Type B pancreatic cell (in vitro differentiated cells): ENCODE measurements at places on chromosomes 3 and 15. TPM values are rescaled to one million over a fixed set of nuclear protein-coding genes. Genes with fewer than 3 reads are reported as not detected.

DNA sequence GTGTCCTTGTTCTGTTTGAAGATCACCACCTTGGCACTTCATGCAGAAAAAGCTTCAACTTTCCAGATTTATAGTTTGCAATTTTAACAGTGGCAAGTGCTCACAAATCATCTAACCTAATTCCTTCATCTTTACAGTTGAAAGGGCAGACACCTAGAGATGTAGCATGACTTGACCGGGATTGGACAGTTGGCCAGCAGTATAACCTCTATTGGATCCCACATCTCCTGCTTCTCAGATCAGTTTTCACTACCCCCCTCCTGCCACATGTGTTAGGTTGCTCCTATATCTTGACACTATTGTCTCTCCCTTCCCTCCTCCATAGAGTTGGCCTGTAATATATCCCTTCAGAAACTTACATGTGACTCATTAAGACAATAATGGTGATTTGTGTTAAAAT lies 206.0 kb upstream of the SEMA6D start:
- H3K36me3 ChIP-seq: no peaks in the 10 kb centered on the region
- H3K4me1 ChIP-seq: peaks cover 1% of the 10 kb centered on the region
- no peak overlapping the region for H3K27ac ChIP-seq
- H3K4me3 ChIP-seq: no peak overlapping the region
- DNase-seq: no peak

- no peak overlapping the region for H3K4me3 ChIP-seq
- peaks cover 26% of the 10 kb centered on the region for H3K4me1 ChIP-seq
- no peaks in the 10 kb centered on the region for H3K36me3 ChIP-seq
These were observed 35.1 kb downstream of the B3GNT5 start for GRCh38 chr3:183288117-183288516.

DNA sequence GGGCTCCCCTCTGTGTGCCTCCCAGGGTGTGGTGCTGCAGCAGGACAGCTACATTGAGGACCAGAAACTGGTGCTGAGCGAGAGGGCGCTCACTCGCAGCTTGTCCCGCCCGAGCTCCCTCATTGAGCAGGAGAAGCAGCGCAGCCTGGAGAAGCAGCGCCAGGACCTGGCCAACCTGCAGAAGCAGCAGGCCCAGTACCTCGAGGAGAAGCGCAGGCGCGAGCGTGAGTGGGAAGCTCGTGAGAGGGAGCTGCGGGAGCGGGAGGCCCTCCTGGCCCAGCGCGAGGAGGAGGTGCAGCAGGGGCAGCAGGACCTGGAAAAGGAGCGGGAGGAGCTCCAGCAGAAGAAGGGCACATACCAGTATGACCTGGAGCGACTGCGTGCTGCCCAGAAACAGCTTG lies 53.7 kb downstream of the KLHL25 start:
- no peak for DNase-seq
- no peaks in the 10 kb centered on the region for H3K27me3 ChIP-seq

- H3K27ac ChIP-seq: no peak overlapping the region
- H3K27me3 ChIP-seq: peaks cover 88% of the 10 kb centered on the region
- H3K4me1 ChIP-seq: peaks cover 22% of the 10 kb centered on the region
- no peaks in the 10 kb centered on the region for H3K36me3 ChIP-seq
- no peak for DNase-seq
- H3K4me3 ChIP-seq: peak overlapping the region; percentile 84
These were observed 1.5 kb downstream of the FOXL2NB start for GRCh38 chr3:138948371-138949001.

GRCh38 chr15:45168751-45169551 lies 18.8 kb downstream of the SHF start:
- H3K27ac ChIP-seq: peak overlapping the region; percentile 36
- H3K4me3 ChIP-seq: no peak overlapping the region
- DNase-seq: no peak
- no peaks in the 10 kb centered on the region for H3K27me3 ChIP-seq
- peaks cover 3% of the 10 kb centered on the region for H3K36me3 ChIP-seq
- peaks cover 4% of the 10 kb centered on the region for H3K4me1 ChIP-seq

DNA sequence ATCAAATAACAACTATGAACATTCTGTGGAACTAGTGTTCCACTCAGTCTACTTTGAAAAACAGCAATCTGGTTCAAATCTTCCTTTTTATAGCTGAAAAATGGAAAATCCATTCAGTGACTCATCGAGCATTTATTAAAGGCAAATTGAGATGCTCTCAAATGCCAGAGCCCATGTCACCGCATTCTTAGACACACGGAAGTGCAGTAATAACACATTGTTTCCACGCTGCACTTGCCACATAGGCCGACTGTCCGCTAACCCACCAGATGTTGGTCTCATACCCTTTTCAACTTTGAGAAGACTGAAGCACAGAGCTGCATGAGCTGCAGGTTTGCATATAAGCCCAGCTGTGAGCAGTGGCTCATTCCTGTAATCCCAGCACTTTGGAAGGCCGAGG lies 95.9 kb downstream of the TMEM266 start:
- H3K27me3 ChIP-seq: no peaks in the 10 kb centered on the region
- no peaks in the 10 kb centered on the region for H3K36me3 ChIP-seq
- peaks cover 24% of the 10 kb centered on the region for H3K4me1 ChIP-seq
- H3K27ac ChIP-seq: no peak overlapping the region

GRCh38 chr15:77857419-77857818 lies 220.1 kb downstream of the TBC1D2B start:
- no peak overlapping the region for H3K4me3 ChIP-seq
- no peaks in the 10 kb centered on the region for H3K27me3 ChIP-seq
- no peak overlapping the region for H3K27ac ChIP-seq
- H3K36me3 ChIP-seq: no peaks in the 10 kb centered on the region

DNA sequence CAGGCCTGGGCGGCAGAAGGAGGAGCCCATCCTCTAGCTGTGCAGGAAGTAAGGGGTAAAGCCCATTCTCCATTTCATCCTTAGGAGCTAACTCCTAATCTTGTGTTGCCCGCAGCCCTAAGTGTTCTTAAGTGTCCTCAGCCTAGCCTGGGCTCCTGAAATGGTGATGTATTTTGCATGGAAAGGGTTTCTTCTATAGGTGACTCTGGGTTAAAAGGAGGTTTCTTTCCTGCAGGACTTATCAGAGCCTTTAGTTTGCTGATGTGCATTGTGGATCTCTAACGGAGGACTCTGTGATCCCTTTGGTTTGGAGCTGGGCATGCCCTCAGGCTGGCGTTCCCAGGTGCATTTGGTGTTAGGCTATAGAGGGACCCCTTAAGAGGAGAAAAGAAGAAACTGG lies 48.5 kb upstream of the TRPM1 start:
- peak overlapping the region; percentile 24 for H3K27ac ChIP-seq
- no peak for DNase-seq
- no peaks in the 10 kb centered on the region for H3K4me1 ChIP-seq
- no peaks in the 10 kb centered on the region for H3K36me3 ChIP-seq
- H3K27me3 ChIP-seq: no peaks in the 10 kb centered on the region

GRCh38 chr15:39573844-39574243 lies 7.0 kb upstream of the THBS1 start:
- H3K27me3 ChIP-seq: peaks cover 12% of the 10 kb centered on the region
- no peak for DNase-seq
- no peak overlapping the region for H3K4me3 ChIP-seq
- H3K4me1 ChIP-seq: peaks cover 5% of the 10 kb centered on the region
- H3K27ac ChIP-seq: no peak overlapping the region
- no peaks in the 10 kb centered on the region for H3K36me3 ChIP-seq

- peaks cover 5% of the 10 kb centered on the region for H3K4me1 ChIP-seq
- no peaks in the 10 kb centered on the region for H3K36me3 ChIP-seq
- H3K27ac ChIP-seq: peak overlapping the region; percentile 32
- DNase-seq: no peak
These were observed 44.6 kb upstream of the RASGRP1 start for GRCh38 chr15:38609097-38609738.

GRCh38 chr3:72517921-72518424 lies 330.3 kb downstream of the SHQ1 start:
- DNase-seq: no peak
- no peaks in the 10 kb centered on the region for H3K36me3 ChIP-seq
- peaks cover 4% of the 10 kb centered on the region for H3K27me3 ChIP-seq
- peaks cover 42% of the 10 kb centered on the region for H3K4me1 ChIP-seq

DNA sequence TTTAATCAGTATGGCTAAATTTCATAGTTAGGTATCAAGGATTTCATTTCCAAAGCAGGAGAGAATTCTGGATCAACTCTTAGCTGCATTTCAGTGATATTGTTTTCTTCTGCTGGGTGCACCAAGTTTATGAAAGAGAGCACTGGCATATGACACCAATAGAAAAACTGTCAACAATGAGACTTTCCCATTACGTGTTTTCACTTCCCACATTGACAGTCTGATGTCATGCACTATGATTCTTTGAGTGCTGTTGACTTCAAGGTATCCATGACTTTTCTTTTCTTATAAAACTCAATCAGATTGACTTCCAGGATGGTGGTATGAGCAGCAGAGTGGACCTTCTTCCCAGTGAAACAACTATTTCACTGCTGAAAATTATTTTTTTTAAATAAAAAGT lies 476.1 kb downstream of the EDEM1 start:
- DNase-seq: no peak
- H3K4me1 ChIP-seq: no peaks in the 10 kb centered on the region
- H3K36me3 ChIP-seq: no peaks in the 10 kb centered on the region
- no peak overlapping the region for H3K27ac ChIP-seq
- H3K27me3 ChIP-seq: no peaks in the 10 kb centered on the region
- no peak overlapping the region for H3K4me3 ChIP-seq

- H3K4me1 ChIP-seq: peaks cover 3% of the 10 kb centered on the region
- H3K27ac ChIP-seq: no peak overlapping the region
- no peaks in the 10 kb centered on the region for H3K27me3 ChIP-seq
- no peak for DNase-seq
- H3K36me3 ChIP-seq: peaks cover 61% of the 10 kb centered on the region
These were observed 105.8 kb downstream of the UBE3A start for GRCh38 chr15:25333049-25333448.

DNA sequence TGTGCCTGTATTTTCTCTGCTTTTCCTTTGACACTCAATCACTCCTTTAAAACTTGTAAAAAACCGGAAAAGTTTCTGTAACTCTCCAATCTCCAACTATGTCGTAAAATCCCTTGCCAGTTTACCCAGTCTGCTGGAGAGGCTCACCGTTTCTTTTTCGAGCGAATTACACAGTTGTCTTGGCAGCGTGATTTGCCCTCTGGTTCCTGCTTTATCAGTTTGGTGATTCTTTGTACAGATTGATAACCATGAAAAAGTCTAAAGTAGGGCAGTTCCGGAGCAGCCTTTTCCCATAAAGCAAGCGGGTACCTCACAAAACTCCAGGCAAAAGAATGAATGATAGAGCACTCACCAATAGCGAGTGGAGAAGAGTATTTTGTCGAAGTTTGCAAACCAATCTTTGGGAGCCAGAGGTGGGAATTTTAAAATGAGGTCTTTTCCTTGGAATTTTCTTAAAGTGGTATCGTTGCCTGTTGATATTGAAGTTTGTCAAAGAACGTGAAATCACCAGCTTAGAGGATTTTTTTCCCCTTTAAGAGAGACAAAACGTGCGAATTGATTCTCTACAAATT lies at the start of gene TTC23:
Gene TTC23, minus strand, starts transcription at position 312 of the 572 bp plus-strand sequence. CDS start 20,869 bp downstream, outside the sequence.
- peaks cover 15% of the 10 kb centered on the region for H3K4me1 ChIP-seq
- H3K36me3 ChIP-seq: no peaks in the 10 kb centered on the region
- no peak for DNase-seq
- no peaks in the 10 kb centered on the region for H3K27me3 ChIP-seq
- H3K27ac ChIP-seq: no peak within 1 kb of the TSS

DNA sequence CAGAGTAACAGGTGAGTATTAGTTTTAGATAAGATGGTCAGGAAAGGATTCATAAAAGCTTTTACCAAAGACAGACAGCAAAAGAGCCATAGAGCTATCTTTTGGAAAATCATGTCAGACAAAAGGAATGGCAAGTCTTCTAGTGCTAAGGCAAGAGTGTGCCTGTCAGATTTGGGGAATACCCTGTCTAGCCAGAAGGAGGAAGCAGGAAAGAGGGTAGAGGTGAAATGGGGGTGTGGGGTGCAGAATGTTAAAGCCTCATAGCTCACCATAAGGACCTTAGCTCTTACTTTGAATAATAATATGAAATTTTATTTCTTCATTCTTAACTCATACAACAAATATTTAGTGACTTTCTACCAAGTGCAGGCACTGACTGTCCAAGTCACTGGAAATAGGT lies 512.1 kb upstream of the ROBO2 start:
- H3K4me1 ChIP-seq: no peaks in the 10 kb centered on the region
- no peak overlapping the region for H3K27ac ChIP-seq
- H3K27me3 ChIP-seq: peaks cover 3% of the 10 kb centered on the region
- DNase-seq: no peak

- H3K27ac ChIP-seq: no peak overlapping the region
- H3K27me3 ChIP-seq: peaks cover 4% of the 10 kb centered on the region
- no peak for DNase-seq
These were observed 217.6 kb downstream of the TPRG1 start for GRCh38 chr3:189389346-189389745.

DNA sequence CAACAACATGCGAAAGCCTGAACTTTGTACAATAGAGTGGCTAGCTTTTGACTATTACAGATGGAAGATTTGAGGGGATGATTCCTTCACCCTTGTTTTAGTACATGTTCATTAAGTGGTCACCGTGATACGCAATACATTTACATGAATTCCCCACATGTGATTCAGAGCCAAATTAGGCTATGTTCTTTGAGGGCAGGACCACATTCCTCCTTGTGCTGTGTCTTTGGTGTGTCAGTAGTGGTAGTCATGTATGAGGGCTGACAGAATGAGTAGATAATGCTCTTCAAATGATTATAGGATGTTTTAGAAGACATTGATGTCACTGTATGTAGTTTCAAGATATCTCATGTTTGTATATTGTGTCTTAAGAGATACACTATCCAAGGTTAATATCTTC lies 12.1 kb downstream of the PTPRG start:
- H3K36me3 ChIP-seq: peaks cover 17% of the 10 kb centered on the region
- DNase-seq: no peak
- no peaks in the 10 kb centered on the region for H3K27me3 ChIP-seq

- H3K4me3 ChIP-seq: no peak overlapping the region
- H3K4me1 ChIP-seq: peaks cover 7% of the 10 kb centered on the region
- no peaks in the 10 kb centered on the region for H3K27me3 ChIP-seq
- no peaks in the 10 kb centered on the region for H3K36me3 ChIP-seq
These were observed 2.0 kb downstream of the PPP1R14D start for GRCh38 chr15:40826423-40827075.

Gene TGM5
- 0.22 and 0.71 TPM in 2 replicates for total RNA-seq

Gene SCN5A
- total RNA-seq: 0.38 and 3.5 TPM in 2 replicates

Gene DZIP3
- total RNA-seq: 14.0 and 22.9 TPM in 2 replicates

Gene PLSCR5
- 0.24 TPM in 1 of 2 replicates, not detected in the other for total RNA-seq

Gene CX3CR1
- 0.21 TPM in 1 of 2 replicates, not detected in the other for total RNA-seq

Gene STARD5
- total RNA-seq: 7.8 and 15.1 TPM in 2 replicates

Gene PLSCR2
- total RNA-seq: 0.62 TPM in 1 of 2 replicates, not detected in the other

Gene PGBD4
- total RNA-seq: 2.2 and 2.4 TPM in 2 replicates
